Stimulated activated naive CD8-positive, alpha-beta T cell treated with anti-CD3 and anti-CD28 coated beads, Interleukin-15, amount 100 ng/mL, for 72 hours (primary cell): ENCODE measurements at places on chromosomes 6 and 20.

GRCh38 chr20:64140061-64140931 is 24.0 kb upstream of the MYT1 start:
- DNase-seq, result no peak

DNA sequence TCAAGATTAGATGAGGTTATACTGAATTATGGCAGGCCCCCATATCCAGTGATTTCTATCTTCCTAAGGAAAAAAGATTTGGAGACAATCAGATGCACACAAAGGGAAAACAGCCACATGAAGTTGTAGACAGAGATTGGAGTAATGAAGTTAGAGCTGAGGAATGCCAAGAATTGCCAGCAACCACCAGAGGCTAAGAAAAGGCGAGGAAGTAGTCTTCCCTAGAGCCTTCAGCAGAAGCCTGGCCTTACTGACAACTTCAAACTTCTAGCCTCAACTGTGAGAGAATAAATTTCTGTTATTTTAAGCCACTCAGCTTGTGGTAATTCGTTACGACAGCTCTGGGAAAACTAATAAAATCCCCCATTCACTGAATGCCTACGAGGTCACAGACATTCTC is 473.9 kb downstream of the COL12A1 start:
- no peak for DNase-seq

DNA sequence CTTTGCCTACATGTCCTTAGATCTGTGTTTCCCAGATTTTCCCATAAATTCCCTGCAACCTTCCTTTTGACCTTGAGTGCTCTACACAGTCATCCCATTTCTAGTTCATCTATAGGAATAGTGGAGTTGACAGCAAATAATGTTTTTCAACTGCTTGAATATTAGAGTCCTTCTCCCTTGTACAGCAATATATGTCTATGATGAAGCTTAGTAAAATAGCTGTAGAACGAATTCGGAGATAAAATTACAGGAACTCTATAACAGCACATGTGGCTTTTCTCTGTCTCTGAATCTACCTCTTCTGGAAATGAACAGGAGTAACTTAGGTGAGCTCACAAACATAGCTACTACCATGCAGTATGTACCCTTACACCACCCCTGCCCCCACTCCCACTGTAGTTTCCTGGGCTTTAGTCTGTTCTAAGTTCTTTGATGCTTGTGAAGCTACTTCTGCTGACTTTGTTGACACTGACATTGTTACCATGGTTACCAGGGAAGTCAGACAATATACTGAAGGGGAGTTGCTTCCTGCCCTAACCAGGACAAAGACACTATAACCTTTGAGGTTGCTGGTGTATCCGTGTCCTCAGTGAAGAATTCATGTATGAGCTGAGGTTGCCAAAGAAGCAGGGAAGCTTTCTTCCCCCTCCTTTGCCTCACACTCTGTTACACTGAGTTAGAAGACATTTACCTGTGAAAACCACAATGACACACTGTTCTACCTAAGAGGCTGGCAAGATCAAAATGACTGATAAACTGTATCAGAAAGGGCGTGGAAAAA is 35.8 kb upstream of the SHLD1 start:
- DNase-seq, result peak; percentile 36

- no peak for DNase-seq
Observed at GRCh38 chr20:58449681-58450221, 60.7 kb downstream of the VAPB start.

DNA sequence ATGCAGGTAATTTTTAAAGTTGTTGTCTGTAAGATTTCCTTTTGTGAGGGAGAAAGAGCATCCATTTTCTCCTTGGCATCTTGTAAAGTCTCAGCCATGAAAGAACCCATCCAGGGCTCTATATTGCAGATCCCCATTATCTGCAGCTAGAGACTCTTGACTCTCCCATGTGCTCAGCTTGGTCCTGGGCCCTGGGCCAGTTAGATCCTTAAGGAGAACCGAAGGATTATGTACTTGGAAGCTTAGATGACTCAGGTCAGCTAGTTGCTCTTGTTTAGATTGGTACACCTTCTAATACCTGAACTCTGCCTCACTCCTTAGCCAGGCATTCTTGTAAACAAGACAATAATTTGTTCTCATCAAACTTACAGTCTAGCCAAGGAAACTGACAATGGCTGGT is 1617.6 kb downstream of the KHDRBS2 start:
- DNase-seq, result no peak

GRCh38 chr20:20360464-20360863 is 7.4 kb upstream of the INSM1 start:
- peak; percentile 14 for DNase-seq

DNA sequence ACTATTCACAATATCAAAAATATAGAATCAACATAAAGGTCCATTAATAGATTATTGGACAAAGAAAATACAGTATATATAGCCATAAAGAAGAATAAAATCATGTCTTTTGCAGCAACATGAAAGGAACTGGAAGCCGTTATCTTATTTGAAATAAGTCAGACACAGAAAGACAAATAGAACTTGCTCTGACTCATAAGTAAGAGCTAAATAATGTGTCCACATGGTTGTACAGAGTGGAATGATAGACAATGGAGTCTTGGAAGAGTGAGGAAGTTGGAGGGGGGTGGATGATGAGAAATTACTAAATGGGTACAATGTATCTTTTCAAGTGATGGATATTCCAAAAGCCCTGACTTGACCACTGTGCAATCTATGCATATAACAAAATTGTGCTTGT is 613.5 kb downstream of the PHF3 start:
- DNase-seq, result no peak

DNA sequence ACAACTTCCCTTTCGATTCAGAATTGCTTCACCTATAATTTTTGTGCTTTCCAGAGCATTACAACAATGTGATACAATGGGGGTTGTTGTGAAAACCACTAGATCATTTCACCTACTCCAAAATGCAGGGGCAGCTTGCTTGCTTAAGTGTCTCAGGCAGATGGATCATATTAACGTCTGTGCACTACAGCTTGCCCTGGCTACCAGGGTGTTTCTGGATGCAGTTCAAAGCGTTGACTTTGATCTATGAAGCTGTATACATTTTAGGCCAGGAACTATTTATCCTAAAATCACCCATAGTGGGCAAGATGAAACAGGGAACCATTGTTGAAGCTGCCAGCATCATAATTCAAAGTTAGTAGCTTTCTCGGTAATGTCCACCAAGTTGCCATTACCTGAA is 339.5 kb upstream of the HSF2 start:
- no peak for DNase-seq

GRCh38 chr20:60627751-60628565 is 624.1 kb upstream of the CDH4 start:
- no peak for DNase-seq

DNA sequence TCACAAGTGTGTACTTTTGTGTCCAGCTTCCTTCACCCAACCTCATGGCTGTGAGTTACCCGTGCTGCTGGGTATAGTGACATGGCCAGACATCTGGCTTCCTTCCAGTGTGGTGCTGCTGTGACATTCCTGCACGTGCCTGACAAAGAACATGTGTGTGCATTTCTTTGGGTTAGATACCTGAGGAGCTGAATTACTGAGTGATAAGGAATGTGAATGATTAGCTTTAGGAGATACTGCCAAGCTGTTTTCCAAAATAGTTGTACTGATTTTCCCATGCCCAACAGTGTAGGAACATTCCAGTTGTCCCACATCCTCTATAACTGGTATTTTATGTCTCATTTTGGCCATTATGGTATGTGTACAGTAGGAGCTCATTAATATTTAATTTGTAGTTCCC is 132.5 kb downstream of the PREX1 start:
- DNase-seq, result no peak

DNA sequence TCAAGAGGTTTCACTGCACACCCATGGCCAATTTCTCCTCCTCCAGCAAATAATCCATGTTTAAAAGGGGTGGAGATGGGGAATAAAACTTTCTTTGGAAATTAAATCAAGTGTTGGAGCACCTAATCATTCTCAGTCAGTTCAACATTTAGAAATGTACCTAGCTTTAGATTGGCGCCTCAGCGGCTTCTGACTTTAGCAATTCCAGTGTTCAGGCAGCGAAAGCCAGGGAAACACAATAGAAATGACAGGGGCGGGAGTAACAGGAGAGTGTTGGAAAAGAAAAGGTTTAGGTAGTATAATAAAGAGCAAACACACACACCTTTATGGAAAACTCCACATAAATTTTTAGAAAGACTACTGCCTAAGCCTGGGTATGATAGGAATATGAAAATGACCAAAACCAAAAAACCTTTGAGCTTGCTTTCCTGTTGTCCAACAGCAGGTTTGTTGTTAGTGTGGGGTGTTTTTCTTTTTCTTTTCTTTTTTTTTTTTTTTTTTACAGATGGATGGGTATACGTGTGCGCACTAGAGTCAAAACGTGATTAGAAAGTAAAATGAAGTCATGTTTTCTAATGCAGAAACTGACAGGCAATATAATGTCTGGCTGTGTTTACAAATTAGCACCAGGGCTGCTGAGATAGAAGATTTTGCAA is 7.7 kb downstream of the TFAP2A start:
- no peak for DNase-seq

DNA sequence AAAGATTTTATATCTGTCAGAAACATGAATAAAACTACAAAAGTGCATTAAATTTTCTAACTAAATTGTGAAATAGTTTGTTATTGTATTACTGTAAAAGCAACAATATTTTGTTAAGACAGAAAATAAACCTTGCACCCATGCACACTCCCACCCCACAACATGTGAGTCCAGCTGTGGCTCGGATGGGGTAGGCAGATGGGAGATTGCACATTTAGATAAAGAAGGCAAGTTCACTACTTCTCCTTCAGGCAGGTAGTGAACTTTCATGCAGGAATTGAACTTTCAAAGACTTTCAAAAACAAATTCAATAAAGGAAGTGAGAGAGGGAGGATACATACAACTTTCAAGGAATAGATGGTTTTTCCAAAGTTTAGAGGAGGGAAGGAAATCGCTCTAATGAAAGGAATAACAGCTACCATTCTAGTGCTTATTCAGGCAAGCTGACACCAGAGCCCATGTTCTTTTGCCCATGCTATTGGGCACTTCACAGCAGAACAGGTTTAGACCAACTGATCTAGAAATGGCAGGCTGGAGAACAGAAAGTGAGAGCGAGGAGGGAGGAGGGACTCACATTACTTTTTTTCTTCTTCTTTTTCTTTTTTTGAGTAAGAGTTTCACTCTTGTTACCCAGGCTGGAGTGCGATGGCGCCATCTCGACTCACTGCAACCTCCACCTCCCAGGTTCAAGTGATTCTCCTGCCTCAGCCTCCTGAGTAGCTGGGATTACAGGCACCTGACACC is 28.5 kb downstream of the SF3B5 start:
- peak; percentile 36 for DNase-seq

GRCh38 chr20:38665506-38666285 is 58.6 kb upstream of the SLC32A1 start:
- DNase-seq, result no peak

DNA sequence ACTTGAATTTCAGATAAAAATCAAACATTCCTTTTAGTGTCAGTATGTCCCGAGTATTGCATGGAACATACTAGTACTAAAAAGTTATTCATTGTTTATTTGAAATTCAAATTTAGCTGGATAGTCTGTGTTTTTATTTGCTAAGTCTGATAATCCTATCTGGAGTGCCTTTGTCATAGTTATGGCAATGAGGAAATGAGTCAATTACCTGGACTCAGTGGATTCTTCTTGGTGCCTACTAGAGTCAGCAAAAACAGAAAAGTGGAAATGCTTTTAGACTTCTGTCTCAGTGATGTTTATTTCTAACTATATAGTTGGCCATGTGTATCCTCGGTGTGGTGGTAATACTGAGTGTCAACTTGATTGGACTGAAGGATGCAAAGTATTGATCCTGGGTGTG is 121.3 kb upstream of the EEF1E1 start:
- DNase-seq, result no peak

- DNase-seq, result no peak
Observed at GRCh38 chr6:141208101-141208500, 924.6 kb upstream of the GJE1 start.

GRCh38 chr20:3358676-3359340 is 48.7 kb downstream of the DNAAF9 start:
- no peak for DNase-seq

DNA sequence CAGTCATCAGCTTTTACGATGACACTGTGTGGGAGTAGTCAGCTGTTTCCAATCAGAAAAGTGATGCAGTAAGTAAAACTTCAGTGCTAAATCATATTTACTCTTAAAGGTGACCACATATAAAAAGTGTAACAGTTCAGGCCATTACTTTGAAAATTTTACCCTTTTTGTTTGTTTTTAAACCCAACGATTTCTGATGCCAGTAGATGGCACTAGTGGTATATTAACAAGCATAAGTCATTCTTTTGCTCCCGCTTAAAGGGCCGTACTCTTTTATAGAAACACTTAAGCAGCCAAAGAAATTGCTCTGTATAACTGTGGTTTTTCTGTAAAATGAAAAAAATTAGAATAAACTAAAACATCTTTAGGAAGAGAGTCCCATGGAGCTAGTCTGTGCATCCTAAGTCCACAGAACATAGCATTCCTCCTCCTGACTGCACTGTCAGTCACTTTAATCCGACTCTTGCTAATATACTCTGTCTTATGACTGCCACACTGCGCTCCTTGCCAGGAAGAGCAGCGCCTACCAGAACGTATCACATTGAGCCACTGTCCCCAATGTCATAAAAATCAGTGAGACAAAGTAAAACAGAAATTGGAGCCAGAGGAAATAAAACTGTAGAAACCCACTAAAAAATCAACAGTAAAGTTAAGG is 25.0 kb downstream of the HEBP2 start:
- no peak for DNase-seq

GRCh38 chr6:145898376-145898775 is 65.8 kb downstream of the SHPRH start:
- no peak for DNase-seq

DNA sequence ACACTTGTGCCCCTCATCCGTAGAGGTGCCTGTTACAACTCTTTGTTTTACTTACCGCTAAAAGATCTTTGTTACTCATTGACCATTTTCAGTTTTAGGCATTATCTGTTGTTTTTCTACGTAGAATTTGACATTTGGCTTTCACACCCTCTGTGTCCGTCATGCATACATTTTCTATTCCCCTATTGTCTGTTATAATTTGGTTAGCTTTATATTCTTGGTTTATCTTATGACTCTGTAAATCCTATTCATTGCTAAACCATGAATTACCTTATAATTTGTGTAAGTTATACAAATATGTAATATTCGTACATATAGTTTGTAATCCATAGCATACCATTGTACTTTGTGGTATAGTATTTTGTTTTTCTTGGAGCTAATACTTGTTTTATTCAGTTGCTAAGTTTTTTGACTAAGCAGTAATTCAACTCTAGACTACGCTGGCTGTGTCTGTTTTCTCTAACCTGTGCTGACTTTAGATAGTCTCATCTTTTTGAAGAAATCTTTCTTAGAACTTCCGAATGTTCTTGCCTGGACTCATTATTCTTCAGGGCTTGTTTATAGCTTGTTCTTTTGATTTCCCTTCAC is 21.8 kb downstream of the CDC5L start:
- DNase-seq, result no peak

- DNase-seq, result no peak
Observed at GRCh38 chr6:167163476-167164011, 5.8 kb upstream of the GPR31 start.
